ENCODE measurements at places on chromosomes 4 and X. TPM values are rescaled to one million over a fixed set of nuclear protein-coding genes. Genes with fewer than 3 reads are reported as not detected.

MTMR8 gene
- polyA plus RNA-seq, result 0.21 TPM

GRCh38 chrX:40201329-40201885 is 103.6 kb upstream of the BCOR start:
- no peak for DNase-seq

- DNase-seq, result no peak
Observed at GRCh38 chr4:145868637-145869409, 69.8 kb downstream of the ZNF827 start.

DNA sequence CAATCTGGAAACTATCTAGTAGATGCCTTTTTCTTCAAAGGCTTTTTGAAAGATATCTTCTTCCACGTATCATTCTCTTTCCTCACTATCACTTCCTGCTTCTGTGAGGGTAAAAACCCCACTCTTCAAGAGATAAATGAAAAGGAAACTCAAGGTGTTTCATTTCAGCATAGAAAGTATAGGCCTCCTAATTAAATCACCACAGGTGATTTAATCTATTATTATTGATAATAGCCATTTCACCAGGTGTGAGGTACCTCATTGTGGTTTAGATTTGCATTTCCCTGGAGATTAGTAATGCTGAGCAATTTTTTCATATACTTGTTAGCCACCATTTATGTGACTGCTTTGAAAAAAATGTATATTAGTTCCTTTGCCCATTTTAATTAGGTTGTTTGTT is 92.0 kb upstream of the EMCN start:
- DNase-seq, result no peak

GRCh38 chr4:26877406-26877805 is 16.8 kb downstream of the STIM2 start:
- DNase-seq, result no peak

DNA sequence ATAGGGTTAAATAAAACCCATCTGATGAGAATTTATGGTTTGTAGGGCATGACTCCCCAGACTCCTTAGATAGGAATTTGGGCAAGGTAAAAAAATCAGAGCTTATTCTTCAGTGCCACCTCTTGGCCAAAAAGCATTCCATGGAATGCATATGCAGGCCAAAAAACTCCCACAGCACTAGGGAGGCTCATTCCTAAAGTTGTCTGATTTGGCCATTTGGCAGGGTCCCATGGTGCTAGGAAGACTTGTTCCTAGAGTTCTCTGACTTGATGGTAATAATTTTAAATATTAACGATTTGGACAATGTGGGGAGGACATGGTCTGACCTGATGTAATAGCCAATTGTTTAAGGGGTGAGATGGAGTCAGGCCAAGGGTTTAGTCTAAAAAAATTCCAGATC is 93.0 kb downstream of the SPIN4 start:
- DNase-seq, result no peak

GRCh38 chr4:147378780-147379179 is 102.1 kb upstream of the EDNRA start:
- no peak for DNase-seq

- peak; percentile 38 for DNase-seq
Observed at GRCh38 chr4:7108660-7109059, 40.8 kb upstream of the GRPEL1 start.

DNA sequence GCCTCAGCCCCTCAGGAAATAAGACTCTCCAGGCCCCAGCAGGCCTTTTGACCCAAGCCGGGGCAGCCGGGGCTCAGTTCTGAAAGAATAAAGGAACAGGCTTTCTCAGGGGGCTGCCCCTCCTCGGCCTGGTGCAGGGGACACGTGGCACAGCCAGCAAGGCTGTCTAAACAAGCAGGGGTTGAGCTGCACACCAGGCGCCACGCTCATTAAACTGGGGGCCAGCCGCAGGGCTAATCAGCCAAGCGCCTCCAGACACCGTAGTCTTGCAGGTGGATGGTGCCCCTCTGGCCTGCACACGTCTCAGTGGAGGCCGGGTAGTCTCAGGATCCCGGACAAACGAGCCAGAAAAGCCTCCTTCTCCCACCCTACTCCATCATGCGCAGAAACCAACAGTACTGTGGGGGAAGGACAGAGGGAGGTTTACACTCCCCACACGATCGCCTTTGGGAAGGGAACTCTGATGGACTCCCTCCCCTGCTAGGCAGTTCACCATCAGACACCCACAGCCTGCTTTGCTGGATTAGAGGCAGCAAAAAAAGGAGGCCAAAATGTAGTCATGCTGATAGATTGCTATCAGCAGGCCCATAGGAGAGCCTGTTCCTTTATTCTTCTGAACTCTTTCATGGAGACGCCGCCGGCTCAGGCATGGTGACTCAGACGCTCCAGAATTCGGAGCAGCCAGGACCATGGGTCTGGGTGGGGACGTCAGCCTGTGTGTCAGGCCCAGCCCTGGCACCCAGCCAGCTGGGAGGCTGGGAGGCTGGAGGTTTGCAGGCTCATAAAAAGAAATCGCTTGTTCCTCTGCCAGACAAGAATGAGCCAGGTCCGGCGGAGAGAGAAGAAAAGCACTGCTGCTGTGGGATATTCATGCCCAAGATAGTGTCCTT is 342.4 kb downstream of the BCOR start:
- DNase-seq, result peak; percentile 88

DNA sequence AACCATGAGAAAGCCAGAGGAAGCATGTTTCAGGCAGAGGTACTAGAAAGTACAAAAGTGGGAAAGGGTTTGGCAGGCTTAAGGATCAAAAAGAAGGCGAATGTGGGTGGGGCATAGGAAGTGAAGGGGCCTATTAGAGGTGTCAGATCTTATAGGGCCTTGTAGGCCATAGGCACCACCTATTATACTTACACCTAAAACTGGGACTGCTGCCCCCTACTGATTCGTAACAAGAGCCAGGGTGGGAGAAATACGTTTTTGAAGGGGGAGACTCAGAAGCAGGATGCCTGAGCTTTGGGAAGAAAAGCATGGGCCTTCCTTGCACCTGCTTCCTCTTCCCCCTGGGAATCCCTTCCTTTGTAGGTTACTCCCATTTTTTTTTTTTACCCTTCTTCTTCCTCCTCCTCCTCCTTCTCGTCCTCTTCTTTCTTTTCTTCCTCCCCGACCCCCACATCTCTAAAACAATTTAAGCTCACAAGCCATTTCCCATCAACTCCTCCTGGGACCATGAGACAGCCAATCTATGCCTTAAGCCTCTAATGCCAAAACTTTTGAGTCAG is 40.7 kb upstream of the GPC3 start:
- DNase-seq, result no peak

- DNase-seq, result no peak
Observed at GRCh38 chr4:18227880-18228279, 206.3 kb upstream of the LCORL start.

DNA sequence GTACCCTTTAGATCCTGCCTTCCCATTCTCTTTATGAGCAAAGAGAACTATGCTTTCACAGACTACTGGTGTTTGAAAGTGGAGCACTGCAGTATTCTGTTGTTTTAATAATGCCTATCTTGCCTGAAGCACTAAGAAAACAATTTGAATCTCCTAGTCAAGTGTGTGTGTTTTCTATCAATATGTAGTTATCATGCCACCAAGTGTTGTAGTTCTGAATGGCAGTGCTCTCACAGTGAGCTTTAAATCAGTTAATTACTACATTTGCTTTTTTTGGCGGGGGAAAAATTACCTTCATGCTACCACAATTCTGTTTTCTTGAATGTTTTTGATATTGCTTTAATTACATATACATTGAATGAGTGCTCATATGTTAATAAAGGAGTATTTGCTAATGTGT is 143.6 kb upstream of the FAM47A start:
- no peak for DNase-seq

- no peak for DNase-seq
Observed at GRCh38 chr4:38510201-38510600, 153.8 kb upstream of the KLF3 start.

GRCh38 chrX:20128670-20129069 is 12.0 kb upstream of the MAP7D2 start:
- DNase-seq, result no peak

DNA sequence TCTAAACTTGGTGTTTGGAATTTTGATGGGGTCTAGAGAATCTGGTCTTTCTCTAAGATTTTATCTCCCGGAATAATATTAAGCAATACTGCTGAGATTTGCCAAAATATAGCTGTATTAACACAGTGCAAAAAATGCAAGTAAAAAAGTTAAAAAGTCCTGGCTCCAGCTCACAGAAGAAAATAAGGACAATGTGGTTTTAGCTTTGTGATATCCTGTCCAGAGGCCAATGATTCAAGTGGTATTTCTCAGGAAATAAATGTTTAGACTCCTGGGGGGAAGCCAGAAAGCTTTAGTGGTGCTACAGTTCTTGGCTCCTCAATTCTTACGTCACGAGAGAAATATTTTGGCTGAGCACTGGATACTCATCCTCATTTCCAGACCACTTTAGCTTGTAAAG is 40.9 kb upstream of the IL13RA2 start:
- no peak for DNase-seq

- DNase-seq, result no peak
Observed at GRCh38 chr4:58760737-58761136, 1650.6 kb upstream of the IGFBP7 start.

LGI2 gene
- polyA plus RNA-seq, result 0.10 TPM

DNA sequence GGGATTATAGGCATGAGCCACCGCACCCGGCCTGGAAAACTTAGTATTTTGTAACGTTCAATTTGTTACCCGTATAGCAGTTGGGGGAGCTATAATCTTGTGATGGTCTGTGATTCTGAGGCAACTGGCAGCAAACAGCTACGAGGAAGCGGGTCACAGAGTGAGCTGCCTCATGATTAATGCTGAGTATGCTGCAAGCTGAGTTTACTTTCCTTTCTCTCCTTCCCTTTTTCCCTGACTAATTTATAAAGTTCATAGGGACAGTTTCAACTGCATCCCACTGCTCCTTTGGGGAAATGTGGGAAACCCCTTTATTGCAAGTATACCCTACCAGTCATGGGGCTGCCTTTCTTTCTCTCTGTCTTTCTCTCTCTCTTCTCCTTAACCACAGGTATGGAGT is 17.7 kb upstream of the ELOVL6 start:
- DNase-seq, result no peak

DNA sequence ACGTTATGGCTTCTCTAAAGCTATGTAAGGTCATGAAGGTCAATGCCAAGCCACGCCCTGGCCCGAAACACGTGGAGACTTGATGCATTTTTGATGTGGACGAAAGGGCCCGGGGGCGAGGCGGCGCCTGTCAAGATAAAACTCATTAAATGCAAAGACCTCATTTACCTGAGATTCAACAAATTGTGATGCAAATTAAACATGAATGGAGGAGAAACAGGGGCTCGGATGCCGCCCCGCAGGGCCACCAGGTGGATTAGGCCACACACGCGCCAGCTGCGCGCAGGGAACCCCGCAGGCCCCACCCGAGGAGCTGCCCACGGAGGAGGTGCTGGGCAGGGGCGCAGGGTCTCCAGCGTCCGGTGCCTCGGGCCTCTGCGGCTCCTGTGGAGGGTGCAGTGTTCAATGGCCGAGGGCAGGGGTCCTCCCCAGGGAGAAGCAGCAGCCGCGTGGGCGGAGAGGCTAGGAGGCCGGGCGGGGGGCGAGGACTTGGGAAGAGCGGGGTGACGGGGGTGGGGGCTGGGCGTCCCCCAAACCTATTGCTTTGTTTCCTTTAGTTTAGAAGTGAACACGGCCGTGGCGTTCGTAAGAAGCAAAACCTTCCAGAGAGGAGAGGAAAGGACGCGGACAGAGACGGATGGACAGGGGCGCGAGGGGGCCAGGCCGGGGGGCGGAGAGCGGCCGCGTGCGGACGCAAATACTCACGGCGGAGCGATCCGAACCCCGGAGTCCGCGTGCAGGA is 40.4 kb downstream of the CPLX1 start:
- DNase-seq, result no peak

DNA sequence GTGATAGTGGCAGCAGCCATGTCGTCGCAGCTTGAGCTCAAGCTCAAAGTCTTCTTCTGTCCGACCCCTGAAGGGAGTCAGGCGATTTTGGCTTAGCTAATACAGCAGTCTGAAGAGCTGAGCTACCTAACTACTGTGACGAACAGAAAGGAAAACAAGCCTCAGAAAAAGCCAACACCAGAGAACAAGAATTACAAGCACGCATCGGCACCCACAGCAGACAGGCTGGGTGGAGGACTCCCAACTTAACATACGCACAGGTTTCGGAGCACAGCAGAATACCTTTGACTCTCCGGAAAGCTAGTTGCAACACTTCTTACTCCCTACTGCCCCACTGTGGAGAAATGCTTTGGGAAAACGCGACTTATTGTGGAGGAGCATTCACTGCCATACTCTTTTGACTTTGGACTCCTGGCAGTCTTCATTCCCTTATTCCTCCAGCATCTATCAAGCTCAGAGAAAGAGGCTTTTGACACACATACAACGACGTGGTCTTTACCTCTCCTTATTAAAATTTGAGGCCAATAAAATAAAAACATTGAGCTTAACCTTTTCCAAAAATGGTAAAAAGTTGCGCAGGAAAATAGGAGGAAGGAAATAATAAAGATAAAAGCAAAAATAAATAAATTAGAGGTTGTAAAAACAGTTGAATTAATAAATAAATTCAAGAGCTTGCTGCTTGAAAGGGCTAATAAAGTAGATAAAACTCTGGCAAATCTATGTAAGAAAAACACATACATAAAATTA is 41.3 kb upstream of the GPC3 start:
- no peak for DNase-seq

DNA sequence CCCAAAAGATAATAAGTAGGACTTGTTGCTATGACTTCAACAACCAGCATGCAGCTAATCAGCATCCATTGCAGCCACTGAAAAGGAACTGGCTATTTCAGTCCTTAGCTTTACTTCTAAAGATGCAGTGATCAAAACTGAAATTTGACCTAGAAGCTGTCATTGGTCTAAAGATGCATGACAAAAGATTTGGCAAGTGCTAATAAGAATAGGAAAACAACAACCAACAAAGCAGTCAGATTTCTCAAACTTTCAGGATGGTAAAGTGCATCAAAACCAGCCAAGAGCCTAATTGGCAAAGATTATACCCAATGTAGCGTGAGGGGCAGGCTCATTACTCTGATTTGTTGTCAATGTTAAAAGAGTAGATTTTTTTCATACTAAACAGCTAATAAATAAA is 77.1 kb upstream of the WDR17 start:
- DNase-seq, result no peak

CT45A2 gene
- polyA plus RNA-seq, result not detected

S100P gene
- polyA plus RNA-seq, result 0.35 TPM

DNA sequence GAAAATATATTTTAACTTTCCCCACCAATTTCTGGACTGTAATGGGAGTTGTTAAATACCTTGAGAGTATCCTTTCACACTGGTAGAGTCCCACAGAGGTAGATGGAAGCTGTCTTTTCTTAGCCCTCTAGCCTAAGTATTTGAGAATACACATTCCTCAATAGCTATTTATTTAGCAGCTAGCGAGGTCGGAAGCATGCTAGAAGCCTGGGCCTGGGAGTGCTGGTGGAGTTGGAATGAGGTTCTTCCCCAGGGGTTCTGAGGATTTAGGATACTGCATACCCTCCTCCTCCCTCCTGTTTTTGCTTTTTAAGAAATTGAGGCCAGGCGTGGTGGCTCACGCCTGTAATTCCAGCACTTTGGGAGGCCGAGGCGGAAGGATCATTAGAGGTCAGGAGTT is 999 bp upstream of the KLHL15 start:
- no peak for DNase-seq

GRCh38 chr4:1098311-1098925 is 14.9 kb downstream of the RNF212 start:
- DNase-seq, result no peak
